Stimulated activated naive CD4-positive, alpha-beta T cell treated with Interleukin-2 at 50 U/mL for 16 hours (primary cell): ENCODE measurements at places on chromosomes 2 and 18.

- DNase-seq = no peak
Observed at GRCh38 chr2:48707466-48707865, 48.1 kb downstream of the LHCGR start.

DNA sequence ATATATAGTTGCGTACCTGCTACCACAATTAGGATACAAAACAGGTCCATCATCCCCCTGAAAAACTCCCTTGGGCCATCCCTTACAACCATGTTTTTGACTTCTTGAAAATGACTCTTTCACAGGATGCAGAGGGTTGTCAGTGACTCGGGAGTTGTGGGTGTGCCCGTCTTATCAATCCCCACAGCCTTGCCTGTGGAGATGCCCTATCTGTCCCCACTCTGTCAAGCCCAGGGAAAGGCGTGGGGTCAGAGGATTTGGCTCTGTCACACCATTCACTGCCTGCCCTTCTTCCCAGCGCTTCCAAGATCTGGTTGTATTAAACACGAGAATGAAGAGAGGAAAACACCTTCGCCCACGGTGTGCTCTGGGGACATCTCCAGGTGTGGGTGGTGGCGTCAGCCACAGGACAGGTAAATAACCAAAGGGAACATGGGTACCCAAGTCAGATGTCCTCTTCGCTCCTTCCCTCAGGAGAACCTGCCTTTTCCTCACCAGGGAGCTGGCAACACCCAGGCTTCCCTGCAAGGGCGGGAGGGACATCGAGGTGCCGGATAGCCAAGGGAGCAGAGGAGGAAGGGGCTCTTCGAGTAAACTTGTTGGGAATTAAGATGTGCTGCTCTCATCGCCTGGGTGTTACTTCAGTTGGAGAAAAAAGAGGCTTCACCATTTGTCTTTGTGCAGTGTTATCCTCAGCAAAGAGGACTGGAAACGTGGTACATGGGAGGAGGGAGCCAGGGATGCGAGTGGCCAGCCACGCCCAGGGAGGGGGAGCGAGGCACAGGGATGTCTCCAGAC is 100.3 kb downstream of the B3GNT2 start:
- no peak for DNase-seq

DNA sequence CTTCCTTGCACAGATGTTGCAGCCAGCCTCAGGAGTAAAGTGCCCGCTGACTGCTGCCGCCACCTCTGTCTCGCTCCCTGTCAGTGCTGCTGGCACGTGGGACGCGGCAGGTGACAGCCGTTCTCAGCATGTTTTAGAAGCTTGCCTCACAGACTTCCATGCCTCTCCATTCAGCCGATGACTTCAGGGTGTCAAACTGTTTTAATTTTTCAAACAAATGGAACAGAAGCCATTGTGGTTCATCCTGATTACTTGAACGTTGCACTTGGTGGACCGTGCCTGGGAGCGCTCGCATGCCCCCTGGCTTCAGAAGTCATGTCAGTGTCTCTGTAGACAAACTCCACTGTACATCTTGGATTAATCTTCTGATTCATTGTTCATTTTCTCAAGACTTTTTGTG is 62.7 kb upstream of the EML6 start:
- DNase-seq = no peak

- no peak for DNase-seq
Observed at GRCh38 chr2:56801770-56802169, 618.0 kb downstream of the CCDC85A start.
